ENCODE measurements at places on chromosomes 11 and 22. TPM values are rescaled to one million over a fixed set of nuclear protein-coding genes. Genes with fewer than 3 reads are reported as not detected.

- H3K36me3 ChIP-seq: peaks cover 4% of the 10 kb centered on the region
- peaks cover 31% of the 10 kb centered on the region for H3K4me1 ChIP-seq
- H3K4me3 ChIP-seq: no peak overlapping the region
- peak overlapping the region; percentile 92 for H3K27ac ChIP-seq
These were observed 93.0 kb downstream of the SWAP70 start for GRCh38 chr11:9756878-9757277.

The BTG4 gene
- polyA plus RNA-seq: not detected

- no peak overlapping the region for H3K27ac ChIP-seq
- H3K4me1 ChIP-seq: peaks cover 11% of the 10 kb centered on the region
- peaks cover 98% of the 10 kb centered on the region for H3K27me3 ChIP-seq
- DNase-seq: no peak
- H3K36me3 ChIP-seq: no peaks in the 10 kb centered on the region
These were observed 3.1 kb downstream of the MAPK8IP2 start for GRCh38 chr22:50603511-50604255.

The ANGPTL5 gene
- polyA plus RNA-seq: 0.05 TPM

The DTX4 gene
- polyA plus RNA-seq: 5.4 TPM

The CCDC87 gene
- polyA plus RNA-seq: not detected

The SEPTIN3 gene
- 0.61 TPM for polyA plus RNA-seq

GRCh38 chr11:75189108-75189507 is 38.2 kb downstream of the SLCO2B1 start:
- peaks cover 10% of the 10 kb centered on the region for H3K36me3 ChIP-seq
- DNase-seq: no peak
- no peaks in the 10 kb centered on the region for H3K27me3 ChIP-seq
- H3K4me1 ChIP-seq: peaks cover 14% of the 10 kb centered on the region
- H3K4me3 ChIP-seq: no peak overlapping the region

DNA sequence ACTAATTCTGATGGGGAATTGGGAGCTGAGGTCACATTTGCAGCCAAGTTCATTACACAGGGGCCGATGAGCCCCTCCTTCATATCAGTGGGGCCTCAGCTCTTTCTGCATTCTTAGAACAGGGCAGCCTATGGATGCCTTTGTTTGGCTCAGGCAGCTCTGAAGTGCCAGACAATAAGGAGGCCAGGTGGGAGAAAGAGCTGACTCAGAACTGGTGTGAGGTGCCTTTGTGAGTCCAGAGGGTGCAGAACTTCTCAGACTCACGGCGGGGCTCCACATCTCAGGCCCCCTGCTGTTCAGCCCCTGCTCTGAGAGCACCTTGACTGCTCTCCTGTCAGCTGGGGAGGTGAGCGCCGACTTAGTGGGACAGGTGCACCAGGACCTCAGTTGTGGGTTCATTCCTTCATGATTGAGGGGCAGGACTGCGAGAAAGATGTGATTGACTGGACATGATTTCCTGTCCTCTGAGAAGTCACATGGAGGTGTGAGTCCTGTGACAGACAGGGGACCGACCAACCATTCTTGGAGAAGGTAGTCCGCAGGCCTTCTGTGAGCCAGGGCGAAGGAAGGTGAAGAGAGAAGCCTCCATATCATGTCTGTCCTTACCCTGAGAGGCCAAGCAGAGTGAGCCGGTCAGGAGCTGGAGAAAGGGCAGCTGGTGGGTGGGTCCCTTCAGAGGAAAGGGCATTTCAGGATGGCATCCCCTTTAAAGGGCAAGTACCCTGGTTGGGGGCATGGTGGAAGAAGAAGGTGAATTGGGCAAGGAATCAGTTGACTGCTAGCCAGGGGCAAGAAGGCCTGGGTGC is 245.0 kb upstream of the TBCEL start:
- no peak overlapping the region for H3K4me3 ChIP-seq
- H3K36me3 ChIP-seq: no peaks in the 10 kb centered on the region
- no peak overlapping the region for H3K27ac ChIP-seq
- no peak for DNase-seq
- H3K27me3 ChIP-seq: no peaks in the 10 kb centered on the region

The VPREB1 gene
- polyA plus RNA-seq: 0.23 TPM

The LRRC74B gene
- not detected for polyA plus RNA-seq

DNA sequence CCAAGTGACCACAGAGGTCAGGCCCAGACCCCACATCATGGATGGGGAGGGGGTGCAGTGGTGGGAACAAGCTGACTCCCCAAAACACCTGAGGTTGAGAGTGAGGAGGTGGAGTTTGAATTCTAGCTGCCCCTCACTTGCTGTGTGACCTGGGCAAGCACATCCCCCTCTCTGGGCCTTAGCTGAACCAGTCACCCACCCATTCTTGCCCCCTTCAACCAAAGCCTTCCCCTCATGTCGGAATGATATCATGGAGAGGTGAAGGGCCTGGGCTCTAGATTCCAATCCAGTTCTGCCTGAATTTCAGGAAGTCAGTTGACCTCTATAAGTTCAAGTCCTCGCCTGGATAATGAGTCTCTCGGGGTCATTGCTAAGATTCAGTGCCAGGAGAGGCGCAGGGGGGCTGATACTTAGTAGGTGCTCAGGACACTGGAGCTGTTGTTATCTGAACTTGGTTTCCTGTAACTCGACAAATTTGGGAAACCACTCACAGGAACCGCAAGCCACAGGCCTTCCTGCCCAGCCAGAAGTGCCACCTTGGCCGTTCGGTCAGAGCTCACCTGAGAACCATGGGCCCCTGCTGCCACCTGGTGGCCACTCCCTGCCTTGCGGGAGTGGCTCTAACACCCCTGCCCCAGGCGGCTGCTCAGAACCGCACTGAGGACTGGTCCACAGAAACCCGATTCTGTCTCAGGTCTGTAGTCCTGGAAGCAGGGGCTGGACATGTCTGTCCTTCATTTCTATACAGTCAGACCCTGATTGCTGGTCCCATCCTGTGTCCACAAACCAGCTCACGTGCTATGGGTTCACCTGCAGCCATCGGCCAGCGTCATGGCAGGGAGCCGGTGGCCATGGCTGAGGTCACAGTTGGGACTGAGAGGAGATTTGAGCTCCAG is 6.9 kb downstream of the CDC42EP1 start:
- H3K36me3 ChIP-seq: peaks cover 20% of the 10 kb centered on the region
- H3K4me1 ChIP-seq: peaks cover 96% of the 10 kb centered on the region
- peak; percentile 95 for DNase-seq
- H3K27me3 ChIP-seq: no peaks in the 10 kb centered on the region
- H3K4me3 ChIP-seq: peak overlapping the region; percentile 67
- H3K27ac ChIP-seq: peak overlapping the region; percentile 99

GRCh38 chr11:33894398-33894746 is 2.5 kb upstream of the LMO2 start:
- peak overlapping the region; percentile 52 for H3K27ac ChIP-seq
- H3K4me1 ChIP-seq: peaks cover 6% of the 10 kb centered on the region
- no peak overlapping the region for H3K4me3 ChIP-seq
- no peaks in the 10 kb centered on the region for H3K36me3 ChIP-seq
- no peaks in the 10 kb centered on the region for H3K27me3 ChIP-seq
